ENCODE measurements at places on chromosomes 4 and X. TPM values are rescaled to one million over a fixed set of nuclear protein-coding genes. Genes with fewer than 3 reads are reported as not detected.

DNA sequence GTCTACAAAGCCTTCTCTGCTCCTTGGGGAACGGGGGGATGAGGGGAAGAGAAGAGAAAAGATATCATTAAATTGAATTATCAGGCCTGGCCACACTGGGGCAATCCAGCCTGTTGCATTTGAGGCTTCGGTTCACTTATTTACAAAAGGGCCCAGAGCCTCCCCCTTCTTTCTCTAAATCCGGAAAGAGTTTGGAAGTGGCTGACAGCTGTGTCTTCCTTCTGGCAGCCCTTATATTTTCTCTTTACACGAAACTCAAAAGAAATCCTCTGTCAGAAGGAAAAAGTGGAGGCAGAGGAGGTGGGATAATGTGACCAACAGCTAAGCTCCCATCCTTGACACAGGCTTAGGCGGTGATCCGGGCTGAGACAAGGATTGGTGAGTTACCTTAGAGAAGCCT is 158.3 kb upstream of the TAPT1 start:
- no peak for DNase-seq

GRCh38 chrX:121000589-121000988 is 15.0 kb upstream of the CT47A1 start:
- no peak for DNase-seq

- DNase-seq, result no peak
Measured at GRCh38 chrX:46589977-46590723, 16.6 kb downstream of the CHST7 start.

DNA sequence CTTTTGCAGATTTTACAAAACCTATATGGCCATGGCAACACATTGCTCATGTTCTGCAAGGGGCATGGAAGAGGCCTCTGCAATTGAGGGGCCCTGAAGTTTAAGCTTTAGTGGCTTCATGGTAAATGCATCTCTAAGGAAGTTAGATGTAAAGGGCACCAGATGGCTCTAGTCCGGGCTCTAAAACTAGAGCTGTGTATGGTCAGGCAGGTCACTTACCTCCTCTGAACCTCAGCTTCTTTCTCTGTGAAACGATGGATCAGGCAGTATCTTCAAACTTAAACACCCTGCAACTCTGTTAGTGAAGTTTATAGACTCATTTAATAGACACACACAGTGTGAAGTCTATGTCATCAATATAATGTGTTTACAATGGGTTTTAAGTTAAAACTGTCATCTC is 10.0 kb downstream of the MAGEB17 start:
- no peak for DNase-seq

DNA sequence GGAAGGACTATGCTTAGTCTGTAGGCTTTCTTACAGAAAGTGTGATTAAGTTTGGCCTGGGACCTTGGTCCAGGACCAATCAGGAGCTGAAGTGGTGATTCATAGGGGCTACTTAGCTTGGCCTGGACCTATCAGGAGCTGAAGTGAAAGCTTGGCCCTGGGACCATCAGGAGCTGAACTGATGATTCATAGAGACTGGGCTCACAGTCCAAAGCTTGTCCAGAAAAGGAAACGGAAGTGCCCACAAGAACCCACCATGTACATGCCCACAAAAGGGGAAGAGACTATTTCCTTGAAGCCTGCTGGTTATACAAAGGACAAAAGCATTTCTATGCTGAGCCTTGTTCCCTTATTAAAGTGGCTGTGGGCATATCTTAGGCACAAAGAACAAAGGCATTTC is 12.6 kb downstream of the TENT5D start:
- peak; percentile 67 for DNase-seq

DNA sequence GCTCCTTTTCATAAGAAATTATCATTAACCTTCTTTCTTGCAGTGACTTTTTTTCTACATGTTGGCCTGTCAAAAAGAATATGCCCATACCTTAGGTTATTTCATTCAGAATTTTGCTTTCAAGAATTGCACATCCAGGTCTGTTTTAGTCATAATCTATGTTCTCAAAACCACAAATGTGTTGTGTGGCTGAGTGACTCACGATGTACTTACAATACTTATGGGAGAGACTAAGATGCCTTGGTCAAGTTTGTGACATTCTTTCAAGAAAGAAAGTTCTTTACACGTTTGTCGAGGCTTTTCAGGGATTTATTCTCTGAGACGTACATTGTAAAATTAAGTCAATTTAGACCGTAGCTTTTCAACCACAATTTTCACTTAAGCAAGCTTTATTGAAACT is 396.7 kb downstream of the FSTL5 start:
- no peak for DNase-seq

GRCh38 chr4:94377294-94377693 is 34.7 kb upstream of the HPGDS start:
- DNase-seq, result no peak

- DNase-seq, result no peak
Measured at GRCh38 chr4:80875642-80876041, 154.9 kb upstream of the BMP3 start.

CSAG2 gene
- total RNA-seq, result not detected

PDLIM3 gene
- total RNA-seq, result 783 TPM

All from right atrium auricular region (tissue), 2 donors.